Uterus (tissue), 4 donors: ENCODE measurements at places on chromosomes 12 and 14. TPM values are rescaled to one million over a fixed set of nuclear protein-coding genes. Genes with fewer than 3 reads are reported as not detected.

DNA sequence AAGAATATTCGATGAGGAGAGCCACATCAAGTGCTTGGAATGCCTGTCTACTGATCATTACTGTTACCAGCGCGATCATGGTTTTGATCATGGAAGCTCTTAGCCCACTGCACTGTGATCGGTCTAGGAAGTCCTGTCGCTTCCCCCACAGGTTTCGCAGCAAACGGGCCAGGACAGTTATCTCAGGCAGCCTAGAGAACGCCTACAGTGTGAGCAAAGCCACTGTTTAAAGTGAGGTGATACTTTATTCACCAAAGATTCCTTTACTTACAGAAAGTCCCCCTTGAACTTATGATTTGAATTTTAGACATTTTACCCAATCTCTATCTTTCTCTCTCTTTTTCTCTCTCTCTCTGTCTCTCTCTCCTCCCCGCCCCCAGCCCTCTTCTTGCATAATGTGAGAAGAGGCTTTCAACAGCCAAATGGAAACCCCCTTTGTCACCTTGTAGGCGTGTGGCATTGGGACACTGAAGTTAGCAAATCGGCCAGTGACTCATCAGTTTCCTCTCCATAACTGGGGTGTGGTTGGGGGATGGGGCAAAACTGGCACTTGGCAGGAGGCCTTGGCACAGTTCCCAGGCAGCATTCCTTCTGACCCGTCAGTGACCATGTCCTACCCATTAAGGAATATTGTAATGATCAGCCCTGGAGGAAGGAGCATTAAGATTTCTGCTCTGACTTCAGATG is 214.8 kb downstream of the CHST11 start:
- H3K36me3 ChIP-seq = no peaks in the 10 kb centered on the region
- H3K4me3 ChIP-seq = no peak overlapping the region
- peak overlapping the region; percentile 49 for H3K27ac ChIP-seq
- peaks cover 16% of the 10 kb centered on the region for H3K4me1 ChIP-seq
- peak; percentile 68 for DNase-seq

GRCh38 chr12:94762943-94763342 is 112.6 kb upstream of the TMCC3 start:
- H3K27ac ChIP-seq = no peak overlapping the region
- no peak overlapping the region for H3K4me3 ChIP-seq
- no peaks in the 10 kb centered on the region for H3K27me3 ChIP-seq
- DNase-seq = no peak
- no peaks in the 10 kb centered on the region for H3K36me3 ChIP-seq
- H3K4me1 ChIP-seq = no peaks in the 10 kb centered on the region

GRCh38 chr12:85394065-85394464 is 114.0 kb downstream of the ALX1 start:
- H3K4me1 ChIP-seq = no peaks in the 10 kb centered on the region
- no peaks in the 10 kb centered on the region for H3K36me3 ChIP-seq
- no peak for DNase-seq
- no peak overlapping the region for H3K4me3 ChIP-seq
- no peaks in the 10 kb centered on the region for H3K27me3 ChIP-seq

GRCh38 chr14:50093496-50093895 is 22.9 kb downstream of the VCPKMT start:
- DNase-seq = no peak
- no peaks in the 10 kb centered on the region for H3K36me3 ChIP-seq
- H3K4me1 ChIP-seq = no peaks in the 10 kb centered on the region
- H3K27ac ChIP-seq = no peak overlapping the region

GZMH gene
- not detected for total RNA-seq

RPS6KL1 gene
- total RNA-seq = 3.0 TPM

- H3K27me3 ChIP-seq = no peaks in the 10 kb centered on the region
- DNase-seq = peak; percentile 35
- H3K4me1 ChIP-seq = no peaks in the 10 kb centered on the region
- no peak overlapping the region for H3K27ac ChIP-seq
- no peak overlapping the region for H3K4me3 ChIP-seq
- no peaks in the 10 kb centered on the region for H3K36me3 ChIP-seq
Measured at GRCh38 chr12:52391618-52392002, 6.2 kb upstream of the KRT84 start.

- no peak overlapping the region for H3K4me3 ChIP-seq
- no peaks in the 10 kb centered on the region for H3K27me3 ChIP-seq
- H3K4me1 ChIP-seq = no peaks in the 10 kb centered on the region
- no peak overlapping the region for H3K27ac ChIP-seq
Measured at GRCh38 chr12:117854339-117855012, 114.3 kb downstream of the KSR2 start.

DNA sequence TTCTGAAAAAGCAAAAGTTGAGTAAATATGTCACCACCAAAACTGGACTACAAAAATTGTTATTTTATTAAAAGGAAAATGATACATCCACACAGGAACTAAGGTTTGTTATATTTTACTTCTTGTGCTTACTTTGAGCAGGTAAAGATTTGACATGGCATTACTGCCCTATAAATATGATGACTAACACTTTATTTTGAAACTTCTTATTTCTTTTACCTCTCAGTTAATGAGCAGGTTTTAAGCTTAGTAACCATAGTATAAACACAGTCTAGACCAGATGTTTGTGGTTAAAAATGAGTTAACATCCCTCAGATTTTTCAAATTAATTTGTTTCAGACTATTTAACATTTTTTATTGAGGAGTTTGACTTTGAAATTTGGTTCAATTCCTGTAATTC is 862.5 kb upstream of the USP15 start:
- no peak for DNase-seq
- H3K27me3 ChIP-seq = no peaks in the 10 kb centered on the region
- no peak overlapping the region for H3K27ac ChIP-seq

GRCh38 chr14:92967346-92967926 is 44.5 kb downstream of the CHGA start:
- H3K36me3 ChIP-seq = no peaks in the 10 kb centered on the region
- H3K27ac ChIP-seq = no peak overlapping the region
- H3K27me3 ChIP-seq = no peaks in the 10 kb centered on the region
- no peak overlapping the region for H3K4me3 ChIP-seq
- DNase-seq = no peak
- peaks cover 6% of the 10 kb centered on the region for H3K4me1 ChIP-seq

DNA sequence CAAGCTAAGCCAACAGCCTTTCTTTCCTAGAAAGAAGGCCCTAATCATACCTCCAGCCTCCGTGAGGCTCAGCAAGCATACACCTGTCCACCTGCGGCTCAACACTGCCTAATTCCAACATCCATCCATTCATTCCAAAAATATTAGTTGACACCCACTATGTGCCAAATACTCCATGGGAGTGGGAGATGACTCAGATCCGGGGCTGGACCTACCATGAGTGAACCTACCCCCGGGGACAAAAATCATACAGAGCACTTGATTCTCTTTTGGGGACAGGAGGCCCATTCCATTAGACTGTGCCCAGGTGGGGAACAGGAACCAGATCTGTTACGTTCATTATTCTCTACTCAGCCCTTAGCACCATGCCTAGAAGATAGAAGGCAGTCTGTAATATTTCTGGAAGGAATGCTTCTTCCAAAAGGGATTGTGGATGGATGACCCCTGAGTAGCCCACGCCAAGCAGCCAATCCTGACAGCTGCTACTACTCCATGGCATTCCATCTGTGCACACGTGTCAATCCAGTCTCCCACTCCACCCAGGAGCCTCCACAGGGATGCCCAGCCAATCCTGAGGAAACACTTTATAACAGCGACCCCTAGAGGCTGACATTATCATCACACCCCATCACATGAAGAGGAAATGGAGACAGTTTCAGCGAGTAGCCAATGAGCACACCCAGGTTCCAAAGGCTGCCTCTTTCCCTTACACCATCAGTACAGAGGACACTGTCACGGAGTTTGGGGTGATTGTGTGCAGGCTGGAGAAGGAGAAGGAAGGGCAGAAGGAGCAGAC is 170.7 kb downstream of the ESRRB start:
- H3K4me1 ChIP-seq = no peaks in the 10 kb centered on the region
- H3K36me3 ChIP-seq = no peaks in the 10 kb centered on the region
- no peaks in the 10 kb centered on the region for H3K27me3 ChIP-seq
- no peak overlapping the region for H3K27ac ChIP-seq
- no peak for DNase-seq
- H3K4me3 ChIP-seq = no peak overlapping the region

GRCh38 chr14:53167602-53168328 is 14.6 kb upstream of the DDHD1 start:
- no peak overlapping the region for H3K4me3 ChIP-seq
- no peak overlapping the region for H3K27ac ChIP-seq
- no peaks in the 10 kb centered on the region for H3K4me1 ChIP-seq
- DNase-seq = no peak

- no peak for DNase-seq
- no peaks in the 10 kb centered on the region for H3K4me1 ChIP-seq
- H3K27ac ChIP-seq = no peak overlapping the region
- H3K4me3 ChIP-seq = no peak overlapping the region
Measured at GRCh38 chr12:128551266-128551665, 272.5 kb downstream of the SLC15A4 start.

DNA sequence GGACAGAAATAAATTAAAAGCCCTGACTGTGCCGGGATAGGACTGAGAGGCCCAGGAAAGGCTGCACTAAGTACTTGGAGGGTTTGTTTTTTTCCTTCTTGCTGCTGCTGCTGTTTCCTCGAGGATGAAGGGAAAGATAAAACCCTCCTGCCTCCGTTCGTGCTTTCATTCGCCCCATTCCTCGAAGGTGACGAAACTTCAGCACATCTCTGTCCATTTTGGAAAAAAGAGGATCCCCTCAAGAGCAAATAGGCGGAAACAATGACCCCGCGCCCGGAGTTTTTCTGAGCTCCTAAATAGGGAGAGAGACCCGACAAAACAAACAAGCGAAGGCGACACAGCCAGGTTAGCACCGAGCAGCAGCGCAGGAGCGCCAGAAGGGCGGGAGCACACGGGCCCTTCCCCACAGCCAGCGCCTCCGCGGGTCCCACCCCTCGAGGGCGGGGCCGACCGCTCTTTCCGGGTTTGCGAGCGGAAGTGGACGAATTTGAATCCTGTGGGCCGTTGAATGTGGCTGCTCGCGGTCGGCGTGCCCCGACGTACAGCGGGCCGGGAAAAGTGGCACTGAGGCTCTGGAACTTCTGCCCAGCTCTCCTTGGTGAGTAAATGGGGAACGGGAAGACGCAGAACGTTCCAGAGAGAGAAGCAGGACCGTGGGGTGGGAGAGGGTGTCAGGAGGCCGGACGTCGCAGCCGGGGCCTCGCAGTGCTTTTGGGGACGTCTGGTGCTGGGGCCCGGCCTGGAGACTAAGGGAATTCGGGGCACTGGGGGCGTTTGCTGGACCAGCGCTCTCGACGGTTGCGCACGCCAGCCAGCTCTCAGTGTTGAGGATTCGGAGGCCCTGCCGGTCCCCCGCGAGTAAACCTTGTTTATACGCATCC is at the start of gene G2E3:
G2E3 (plus strand) TSS at position 484 of the 881 bp plus-strand sequence. CDS start 21,922 bp downstream, outside the sequence.
- H3K36me3 ChIP-seq = no peaks in the 10 kb centered on the region
- no peaks in the 10 kb centered on the region for H3K27me3 ChIP-seq
- no peaks in the 10 kb centered on the region for H3K4me1 ChIP-seq
- H3K4me3 ChIP-seq = peak within 1 kb of the TSS; percentile 94

DNA sequence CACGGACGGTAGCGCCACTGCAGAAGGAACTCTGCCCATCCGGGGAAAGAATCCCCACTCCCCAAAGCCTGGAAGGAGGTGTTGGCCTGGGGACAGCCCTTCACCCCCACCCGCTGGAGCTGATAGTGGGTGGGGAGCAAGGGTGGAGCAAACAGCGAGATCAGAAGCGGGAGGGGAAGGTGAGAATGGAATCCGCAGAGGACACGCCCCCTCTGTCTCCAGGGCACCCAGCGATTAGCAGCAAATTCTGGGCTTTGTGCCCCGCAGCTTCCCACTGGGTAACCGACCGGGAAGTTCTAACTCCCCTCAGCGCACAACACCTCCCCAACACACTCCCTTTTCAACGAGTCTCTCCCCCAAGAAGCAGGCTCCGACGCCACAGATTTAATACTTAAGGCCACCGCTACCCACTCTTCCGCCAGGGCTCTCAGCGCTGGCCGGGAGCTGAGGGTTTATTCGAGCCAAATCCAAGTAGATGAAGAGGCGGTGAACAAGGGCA is 1.4 kb downstream of the SLC25A29 start:
- H3K4me3 ChIP-seq = peak overlapping the region; percentile 75
- DNase-seq = peak; percentile 62
- H3K27ac ChIP-seq = peak overlapping the region; percentile 79
- H3K36me3 ChIP-seq = no peaks in the 10 kb centered on the region

DNA sequence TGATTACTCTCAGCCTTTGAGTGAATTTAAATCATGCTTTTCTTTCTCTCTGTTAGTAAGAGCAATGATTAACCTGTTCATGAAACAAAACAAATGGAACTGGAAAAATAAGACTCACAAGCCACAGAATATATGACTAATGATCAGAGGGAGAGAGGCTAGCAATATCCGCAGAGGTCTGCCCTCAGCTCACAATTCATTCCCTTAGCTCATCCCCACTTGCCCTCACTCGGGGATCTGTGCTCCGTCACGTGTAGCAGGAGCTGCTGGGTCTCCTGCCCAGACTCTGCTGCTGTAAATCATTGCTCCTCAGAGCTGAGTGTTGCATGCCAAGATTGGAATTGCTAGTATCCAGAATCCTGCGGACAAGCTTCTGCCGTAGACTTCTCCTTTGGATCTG is 53.1 kb upstream of the GNG2 start:
- H3K4me3 ChIP-seq = no peak overlapping the region
- H3K27ac ChIP-seq = no peak overlapping the region
- no peaks in the 10 kb centered on the region for H3K27me3 ChIP-seq
- DNase-seq = peak; percentile 42

SLC10A1 gene
- total RNA-seq = not detected
